MCF 10A (cell line): ENCODE measurements at places on chromosomes 7 and 10. TPM values are rescaled to one million over a fixed set of nuclear protein-coding genes. Genes with fewer than 3 reads are reported as not detected.

DNA sequence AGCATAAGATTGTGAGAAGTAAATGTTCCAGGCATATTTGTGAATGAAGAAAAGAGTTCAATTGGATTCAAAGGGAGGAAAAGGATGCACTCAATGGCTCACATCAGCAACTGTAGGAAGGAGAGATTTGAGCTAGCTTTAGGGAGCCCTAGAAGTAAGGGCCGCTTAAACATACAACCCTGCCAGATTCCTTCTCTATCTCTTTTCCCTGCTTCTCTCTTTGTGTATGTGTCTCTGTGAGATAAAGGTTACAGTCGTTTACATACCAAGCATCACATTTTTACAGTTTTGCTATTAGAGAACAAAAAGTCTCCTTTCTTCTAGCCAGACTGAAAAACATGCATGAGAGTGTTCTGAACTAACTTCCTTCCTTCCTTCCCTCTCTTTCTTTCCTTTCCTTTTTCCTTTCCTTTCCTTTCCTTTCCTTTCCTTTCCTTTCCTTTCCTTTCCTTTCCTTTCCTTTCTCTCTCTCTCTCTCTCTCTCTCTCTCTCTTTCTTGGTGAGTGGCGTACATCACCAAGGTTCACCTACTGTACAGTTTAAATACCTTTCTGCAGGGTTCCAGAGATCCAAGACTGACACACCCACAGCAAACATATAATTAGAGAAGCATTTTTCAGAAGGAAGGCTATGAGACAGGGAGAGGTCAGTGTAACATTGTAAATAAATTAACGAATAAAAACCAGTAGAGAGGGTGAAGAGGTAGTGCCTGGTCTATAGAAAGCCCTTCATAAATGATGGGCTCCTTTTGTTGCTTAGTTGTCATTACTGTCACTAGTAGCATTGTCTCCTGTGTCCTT, 240.4 kb downstream of the ARL4A start:
- H3K36me3 ChIP-seq: peaks cover 4% of the 10 kb centered on the region
- DNase-seq: no peak

Gene AHCYL2
- total RNA-seq: 12.8 and 16.4 TPM in 2 replicates

Gene PTPRZ1
- 9.8 and 11.1 TPM in 2 replicates for total RNA-seq

GRCh38 chr10:13792006-13792405, 205.2 kb downstream of the PRPF18 start:
- DNase-seq: no peak
- peaks cover 6% of the 10 kb centered on the region for H3K4me1 ChIP-seq
- no peak overlapping the region for H3K27ac ChIP-seq
- peaks cover 10% of the 10 kb centered on the region for H3K27me3 ChIP-seq

DNA sequence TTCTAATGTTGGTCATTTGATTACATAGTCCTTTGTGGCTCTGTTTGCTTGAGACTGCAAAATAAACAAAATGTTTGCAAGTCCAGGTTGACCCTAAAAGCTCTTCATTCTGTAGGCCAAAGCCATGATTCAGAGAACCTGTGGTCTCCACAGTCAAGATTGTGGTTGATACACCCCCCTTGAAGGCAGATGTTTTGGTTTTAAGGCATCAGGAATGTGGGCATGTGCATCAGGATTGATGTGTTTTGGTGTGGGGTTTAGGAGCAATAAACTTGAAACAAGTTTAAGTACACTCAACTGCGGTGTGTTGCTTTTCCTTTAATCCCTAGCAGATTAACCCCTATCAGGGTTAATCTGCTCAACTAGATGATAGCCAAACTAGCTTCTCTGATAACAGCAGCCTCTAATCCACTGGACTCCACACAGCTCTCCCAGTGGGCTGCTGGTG, 379.1 kb upstream of the GALNT17 start:
- H3K4me3 ChIP-seq: no peak overlapping the region
- no peak overlapping the region for H3K27ac ChIP-seq
- DNase-seq: no peak

DNA sequence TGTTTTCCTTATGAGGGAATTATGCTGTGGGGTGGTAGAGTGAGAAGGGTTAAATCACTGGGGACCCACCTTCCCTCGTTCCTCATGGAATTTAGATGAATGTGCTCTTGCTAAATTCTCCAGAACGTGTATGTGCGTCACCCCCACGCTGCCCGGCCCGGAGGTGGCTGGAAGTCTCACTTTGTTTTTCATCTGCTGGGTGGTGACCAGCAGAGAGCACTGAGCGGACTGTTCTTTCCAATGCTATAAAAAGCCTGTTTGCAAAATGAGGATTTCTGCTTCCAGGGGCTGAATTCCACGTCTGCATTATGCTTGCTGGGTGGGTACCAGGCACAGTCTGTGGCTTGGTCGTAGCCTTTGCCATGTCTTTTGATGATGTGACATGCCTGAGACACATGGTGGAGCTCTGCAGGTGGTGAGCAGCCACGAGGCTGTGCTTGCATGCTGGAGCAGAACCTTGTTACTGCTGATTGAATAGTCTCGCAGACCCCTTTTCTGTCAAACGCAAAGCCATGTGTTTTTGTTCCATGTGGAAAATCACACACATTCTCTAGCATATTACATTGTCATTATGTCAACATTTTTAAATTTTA, 31.9 kb upstream of the INSYN2A start:
- H3K27ac ChIP-seq: no peak overlapping the region
- DNase-seq: no peak
- H3K27me3 ChIP-seq: no peaks in the 10 kb centered on the region
- no peaks in the 10 kb centered on the region for H3K36me3 ChIP-seq
- H3K4me3 ChIP-seq: no peak overlapping the region
- no peaks in the 10 kb centered on the region for H3K4me1 ChIP-seq

GRCh38 chr7:2959828-2960599, 83.7 kb downstream of the CARD11 start:
- H3K4me3 ChIP-seq: no peak overlapping the region
- H3K4me1 ChIP-seq: peaks cover 10% of the 10 kb centered on the region
- H3K27ac ChIP-seq: no peak overlapping the region
- peaks cover 10% of the 10 kb centered on the region for H3K36me3 ChIP-seq
- H3K27me3 ChIP-seq: no peaks in the 10 kb centered on the region

- H3K4me1 ChIP-seq: peaks cover 10% of the 10 kb centered on the region
- H3K27ac ChIP-seq: peak overlapping the region; percentile 16
- H3K36me3 ChIP-seq: no peaks in the 10 kb centered on the region
- peak; percentile 22 for DNase-seq
Observed at GRCh38 chr7:31935124-31936054, 134.8 kb downstream of the PDE1C start.

- peaks cover 5% of the 10 kb centered on the region for H3K36me3 ChIP-seq
- H3K27me3 ChIP-seq: peaks cover 8% of the 10 kb centered on the region
- peak; percentile 63 for DNase-seq
- no peaks in the 10 kb centered on the region for H3K4me1 ChIP-seq
- H3K4me3 ChIP-seq: no peak overlapping the region
Observed at GRCh38 chr10:124478515-124478914, 16.9 kb downstream of the LHPP start.

- no peak overlapping the region for H3K4me3 ChIP-seq
- peak; percentile 74 for DNase-seq
- H3K27me3 ChIP-seq: peaks cover 12% of the 10 kb centered on the region
- no peaks in the 10 kb centered on the region for H3K36me3 ChIP-seq
Observed at GRCh38 chr10:47047577-47048525, 136.6 kb downstream of the PTPN20 start.

GRCh38 chr7:117597755-117598154, 117.9 kb downstream of the CFTR start:
- H3K27me3 ChIP-seq: peaks cover 12% of the 10 kb centered on the region
- DNase-seq: no peak
- H3K36me3 ChIP-seq: peaks cover 4% of the 10 kb centered on the region
- H3K4me1 ChIP-seq: no peaks in the 10 kb centered on the region
- H3K27ac ChIP-seq: no peak overlapping the region

Gene ATG9B
- 0.12 and 0.29 TPM in 2 replicates for total RNA-seq

DNA sequence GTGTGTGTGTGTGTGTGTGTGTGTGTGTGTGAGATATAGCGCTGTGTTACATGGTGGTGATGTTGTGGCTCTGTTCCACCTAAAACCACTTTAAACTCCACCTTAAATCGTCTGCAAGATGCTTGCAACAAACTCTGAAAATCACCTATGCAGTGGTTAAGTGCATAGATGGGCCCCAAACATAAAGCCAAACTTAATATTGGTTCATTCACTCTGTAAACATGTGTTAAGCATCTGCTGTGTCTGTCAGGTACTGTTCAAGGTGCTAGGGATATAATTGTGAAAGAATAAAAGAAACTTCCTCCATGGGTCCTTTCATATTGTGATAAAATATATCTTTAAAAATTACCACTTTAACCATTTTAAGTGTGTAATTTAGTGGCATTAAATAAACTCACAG, 645.4 kb upstream of the SORCS1 start:
- H3K4me1 ChIP-seq: peaks cover 6% of the 10 kb centered on the region
- DNase-seq: no peak
- no peaks in the 10 kb centered on the region for H3K27me3 ChIP-seq
- H3K36me3 ChIP-seq: no peaks in the 10 kb centered on the region

DNA sequence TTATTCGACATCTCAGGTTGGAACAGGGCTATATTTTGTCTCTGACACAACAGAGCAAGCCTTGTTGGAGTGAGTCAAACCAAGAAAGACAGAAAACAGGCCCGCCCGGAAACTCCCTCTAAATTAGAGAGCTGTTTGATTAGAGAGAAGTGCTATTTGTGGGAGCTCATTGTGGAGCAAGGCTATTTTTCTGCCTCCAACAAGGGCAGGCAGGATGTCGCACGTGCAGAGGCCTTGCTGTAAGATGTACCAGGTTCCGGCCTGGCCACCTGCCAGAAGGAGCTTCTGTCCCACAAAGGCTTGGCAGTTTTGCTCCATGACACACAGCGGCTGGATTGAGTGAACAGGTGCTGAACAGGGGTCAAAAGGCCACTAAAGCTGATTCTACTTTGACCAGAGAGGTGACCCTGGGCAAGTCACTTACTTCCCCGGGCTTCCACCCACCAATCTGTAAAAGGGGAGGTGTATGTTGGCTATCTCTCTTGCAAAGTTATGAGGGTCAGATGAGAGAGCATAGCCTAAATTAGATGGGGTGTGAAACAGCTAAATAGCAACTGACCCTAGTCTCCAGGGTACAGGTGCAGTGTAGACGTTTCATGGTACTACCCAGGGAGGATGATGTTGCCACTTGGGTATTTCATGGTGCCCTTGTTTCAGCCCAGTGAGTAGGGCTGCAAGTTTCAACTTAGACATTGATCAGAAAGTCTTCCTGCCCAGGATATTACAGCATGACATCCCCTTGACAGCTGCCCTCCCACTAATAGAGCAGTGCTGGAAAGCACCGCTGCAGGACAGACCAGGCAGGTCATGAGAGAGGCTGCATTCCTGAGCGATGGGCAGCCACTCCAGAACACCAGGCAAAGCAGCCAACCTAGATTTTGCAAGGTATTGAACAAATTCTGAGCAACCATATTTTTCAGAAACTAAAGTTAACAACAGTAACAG, 62.0 kb downstream of the VSTM4 start:
- H3K4me3 ChIP-seq: no peak overlapping the region
- H3K27me3 ChIP-seq: peaks cover 33% of the 10 kb centered on the region
- no peaks in the 10 kb centered on the region for H3K36me3 ChIP-seq
- peak; percentile 32 for DNase-seq
- H3K27ac ChIP-seq: no peak overlapping the region

- H3K27me3 ChIP-seq: no peaks in the 10 kb centered on the region
- H3K4me1 ChIP-seq: peaks cover 11% of the 10 kb centered on the region
- H3K4me3 ChIP-seq: no peak overlapping the region
- H3K27ac ChIP-seq: no peak overlapping the region
- H3K36me3 ChIP-seq: no peaks in the 10 kb centered on the region
- DNase-seq: no peak
Observed at GRCh38 chr7:41098402-41098801, 604.5 kb downstream of the INHBA start.

GRCh38 chr7:84044834-84045233, 149.8 kb downstream of the SEMA3A start:
- H3K4me3 ChIP-seq: no peak overlapping the region
- DNase-seq: no peak
- no peaks in the 10 kb centered on the region for H3K27me3 ChIP-seq
- H3K36me3 ChIP-seq: no peaks in the 10 kb centered on the region
- no peak overlapping the region for H3K27ac ChIP-seq

DNA sequence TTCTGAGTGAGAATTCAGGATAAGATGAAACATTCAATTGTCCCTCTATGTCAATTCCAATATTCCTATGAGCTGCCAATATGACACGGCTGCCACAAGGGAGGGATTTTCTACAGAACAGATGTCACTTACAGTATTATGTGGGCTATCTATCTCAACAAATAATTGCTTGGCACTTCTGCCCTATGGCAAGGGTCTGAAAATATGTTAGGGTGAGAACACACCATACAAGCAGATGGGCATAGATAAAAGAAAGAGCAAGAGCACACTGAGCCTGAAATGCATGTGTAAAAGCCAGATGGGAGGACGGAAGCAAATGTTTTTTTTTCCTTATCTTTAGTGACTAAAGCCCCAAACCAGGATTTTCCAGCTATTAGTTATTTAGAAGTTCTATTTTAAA, 70.1 kb upstream of the TFEC start:
- H3K4me1 ChIP-seq: peaks cover 6% of the 10 kb centered on the region
- peaks cover 98% of the 10 kb centered on the region for H3K27me3 ChIP-seq
- H3K36me3 ChIP-seq: no peaks in the 10 kb centered on the region
- no peak overlapping the region for H3K4me3 ChIP-seq

- H3K27me3 ChIP-seq: no peaks in the 10 kb centered on the region
- H3K27ac ChIP-seq: no peak overlapping the region
- H3K36me3 ChIP-seq: no peaks in the 10 kb centered on the region
- peak; percentile 53 for DNase-seq
- no peaks in the 10 kb centered on the region for H3K4me1 ChIP-seq
Observed at GRCh38 chr10:129048513-129048912, 418.5 kb upstream of the MGMT start.

DNA sequence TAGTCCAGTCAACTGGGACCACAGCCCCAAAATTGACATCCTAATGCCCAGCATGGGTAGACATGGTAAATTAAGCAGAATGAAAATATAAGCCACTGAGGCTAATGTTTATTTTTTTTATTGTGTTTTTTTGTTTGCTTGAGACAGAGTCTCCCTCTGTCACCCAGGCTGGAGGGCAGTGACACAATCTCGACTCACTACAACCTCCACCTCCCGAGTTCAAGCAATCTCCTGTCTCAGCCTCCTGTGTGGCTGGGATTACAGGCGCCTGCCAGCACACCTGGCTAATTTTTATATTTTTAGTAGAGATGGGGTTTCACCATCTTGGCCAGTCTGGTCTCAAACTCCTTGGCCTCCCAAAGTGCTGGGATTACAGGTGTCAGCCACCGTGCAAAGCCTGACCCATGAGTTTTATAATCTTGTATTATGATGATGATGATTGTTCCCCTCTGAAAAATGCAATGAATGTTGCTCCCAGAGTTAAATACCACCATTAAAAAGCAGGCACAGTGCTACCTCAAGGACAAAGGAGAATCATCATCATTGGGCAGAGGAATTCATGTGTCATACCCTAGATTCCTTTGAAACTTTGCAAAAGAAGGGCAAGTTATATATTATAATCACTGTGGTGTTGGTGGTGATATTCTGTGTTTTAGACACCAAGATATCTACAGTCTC, 228.0 kb downstream of the PARD3 start:
- no peaks in the 10 kb centered on the region for H3K27me3 ChIP-seq
- H3K4me3 ChIP-seq: no peak overlapping the region
- peaks cover 11% of the 10 kb centered on the region for H3K36me3 ChIP-seq
- no peak for DNase-seq
- peaks cover 59% of the 10 kb centered on the region for H3K4me1 ChIP-seq

- H3K27me3 ChIP-seq: no peaks in the 10 kb centered on the region
- H3K27ac ChIP-seq: no peak overlapping the region
- H3K4me1 ChIP-seq: peaks cover 12% of the 10 kb centered on the region
- no peak for DNase-seq
Observed at GRCh38 chr10:70799124-70799523, 13.9 kb upstream of the TBATA start.

Gene AKR1C8
- total RNA-seq: 0.27 TPM in 1 of 2 replicates, not detected in the other
